Naive thymus-derived CD8-positive, alpha-beta T cell (primary cell): ENCODE measurements at places on chromosomes 2 and 18.

DNA sequence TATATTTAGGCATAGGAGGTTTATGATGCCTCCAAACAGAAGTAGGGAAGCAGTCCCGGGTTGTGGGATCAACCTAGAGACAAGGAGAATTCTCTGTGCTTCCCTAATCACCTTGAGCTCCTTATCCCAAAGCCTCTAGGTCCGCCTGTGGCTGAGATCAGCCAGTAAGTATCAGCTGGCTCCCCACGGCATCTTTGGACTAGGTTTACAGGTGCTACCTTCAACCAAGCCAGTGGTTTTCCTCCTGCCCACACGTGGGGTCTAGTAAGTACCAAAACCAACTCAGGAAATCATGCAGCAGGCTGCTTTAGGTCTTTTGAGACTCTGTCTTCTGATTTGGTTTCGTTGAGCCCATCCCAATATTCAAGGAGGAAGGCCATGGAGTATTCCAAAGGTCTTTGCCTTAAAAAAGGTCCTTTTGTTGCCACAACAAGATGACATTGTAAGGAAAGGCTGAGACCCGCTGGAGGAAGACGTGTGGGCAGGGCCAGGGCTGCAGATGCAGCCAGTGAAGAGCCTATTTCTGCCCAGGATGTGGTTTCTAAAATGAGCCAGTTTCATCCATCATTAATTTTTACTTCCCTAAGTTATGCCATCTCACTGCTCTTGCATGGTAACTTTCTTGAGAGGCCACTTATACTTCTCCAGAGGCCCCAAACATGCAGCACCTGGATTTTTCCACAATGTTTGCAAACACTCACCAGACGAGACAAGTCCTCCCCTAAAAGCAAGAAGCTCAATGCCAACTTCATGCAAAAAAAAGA is 248.7 kb downstream of the RNF152 start:
- no peak for DNase-seq

DNA sequence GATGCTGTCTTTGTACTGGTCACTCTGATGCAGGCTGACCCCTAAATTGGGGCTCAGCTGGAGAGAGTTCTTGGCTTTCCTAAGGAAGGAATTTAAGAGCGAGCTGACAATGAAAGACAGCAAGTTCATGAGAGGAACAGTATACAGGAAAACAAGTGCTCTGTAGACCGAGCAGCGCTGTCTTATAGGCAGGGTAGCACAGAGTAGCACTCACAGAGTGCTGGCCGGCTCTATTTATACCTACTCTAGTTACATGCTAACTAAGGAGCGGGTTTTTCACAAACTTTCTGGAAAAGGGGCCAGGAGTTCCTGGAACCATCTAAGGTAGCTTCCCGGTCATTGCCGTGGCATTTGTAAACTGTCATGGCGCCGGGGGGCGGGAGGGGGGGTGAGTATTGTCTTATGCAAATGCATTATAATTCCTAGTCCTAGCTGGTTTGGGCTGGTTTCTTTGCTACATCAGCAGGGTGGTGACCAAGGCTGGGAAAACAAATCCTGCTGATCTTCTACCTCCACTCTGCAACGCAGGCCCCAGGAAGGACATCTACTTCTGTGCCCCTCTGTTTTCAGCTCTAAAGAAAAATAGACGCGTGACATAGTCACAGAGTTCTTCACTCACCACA is 31.6 kb upstream of the MAP3K20 start:
- DNase-seq: no peak

- no peak for DNase-seq
Measured at GRCh38 chr2:175414882-175415487, 233.5 kb upstream of the ATP5MC3 start.

DNA sequence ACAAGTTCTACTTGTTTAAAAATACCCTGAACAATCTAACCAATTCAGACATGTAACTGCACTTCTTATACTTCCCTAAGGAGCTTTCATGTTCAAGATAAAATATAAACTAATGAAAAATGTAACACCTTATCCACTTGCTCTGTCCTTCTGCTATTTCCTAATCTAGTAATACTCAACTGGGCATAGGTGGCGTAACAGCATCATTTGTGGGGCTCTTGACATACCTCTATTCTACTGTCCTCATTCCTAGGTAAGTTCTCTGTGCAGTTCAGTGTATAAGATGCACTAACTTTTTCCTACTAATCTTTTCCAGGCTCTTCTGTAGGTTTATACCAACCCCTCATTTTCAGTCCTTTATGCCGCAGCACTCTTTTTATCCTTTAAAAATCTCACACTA is 36.7 kb downstream of the PRKD3 start:
- DNase-seq: no peak

- no peak for DNase-seq
Measured at GRCh38 chr2:165575044-165575615, 105.6 kb downstream of the CSRNP3 start.

- DNase-seq: no peak
Measured at GRCh38 chr2:150470435-150470834, 17.0 kb downstream of the RND3 start.

GRCh38 chr2:159944874-159945273 is 117.5 kb downstream of the PLA2R1 start:
- no peak for DNase-seq

GRCh38 chr18:57555134-57555533 is 31.4 kb downstream of the FECH start:
- DNase-seq: no peak

- no peak for DNase-seq
Measured at GRCh38 chr2:134246154-134246874, 7.6 kb upstream of the MGAT5 start.
